ENCODE measurements at places on chromosomes 1 and 21.

- H3K27me3 ChIP-seq: no peaks in the 10 kb centered on the region
- H3K4me1 ChIP-seq: no peaks in the 10 kb centered on the region
- H3K27ac ChIP-seq: no peak overlapping the region
- H3K4me3 ChIP-seq: no peak overlapping the region
Observed at GRCh38 chr1:232648316-232648715, 18.4 kb upstream of the SIPA1L2 start.

DNA sequence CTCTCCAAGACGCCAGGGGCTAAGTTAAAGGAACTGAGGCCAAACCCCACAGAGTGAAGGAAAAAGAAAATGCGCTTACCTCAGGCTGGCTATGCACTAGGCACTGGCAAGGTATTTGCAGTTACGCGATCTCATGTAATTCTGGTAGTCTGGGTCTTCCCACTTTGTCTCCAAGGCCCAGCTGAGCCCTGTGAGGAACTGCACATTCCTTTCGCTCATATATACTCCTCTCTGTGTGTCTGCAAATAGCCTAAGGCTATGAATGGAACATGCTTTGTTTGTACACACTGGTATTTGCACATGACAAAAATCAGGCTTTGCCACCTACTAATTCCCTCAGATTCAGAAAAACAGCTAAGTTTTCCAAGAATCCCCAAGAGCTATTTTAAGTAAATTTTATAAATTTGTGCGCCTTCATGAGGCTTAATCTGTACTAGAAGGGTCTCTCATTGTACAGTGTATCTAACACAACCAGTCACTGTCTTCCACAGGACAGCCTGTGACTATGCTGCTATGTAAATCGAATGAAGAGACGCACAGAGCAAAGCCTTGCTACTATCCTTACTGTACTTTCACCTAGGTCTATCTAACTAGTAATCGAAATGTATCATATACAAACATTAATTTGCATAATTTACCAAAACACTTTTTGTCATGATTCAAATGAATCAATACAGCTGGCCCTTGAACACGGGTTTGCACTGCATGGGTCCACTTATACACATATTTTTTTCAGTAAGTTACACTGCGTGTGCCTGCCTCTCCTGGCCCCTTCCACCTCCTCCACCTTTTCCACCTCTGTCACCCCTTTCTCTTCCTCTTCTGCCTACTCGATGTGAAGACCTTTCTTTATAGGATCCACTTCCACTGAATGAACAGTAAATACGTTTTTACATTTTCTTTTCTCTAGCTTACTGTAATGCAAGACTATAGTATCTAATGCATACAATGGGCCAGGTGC is 87.0 kb downstream of the SIPA1L2 start:
- DNase-seq: peak; percentile 76
- H3K36me3 ChIP-seq: no peaks in the 10 kb centered on the region
- H3K4me3 ChIP-seq: no peak overlapping the region
- H3K27ac ChIP-seq: peak overlapping the region; percentile 51

GRCh38 chr1:151897991-151898431 is 11.3 kb downstream of the THEM4 start:
- no peaks in the 10 kb centered on the region for H3K27me3 ChIP-seq
- H3K4me3 ChIP-seq: no peak overlapping the region

DNA sequence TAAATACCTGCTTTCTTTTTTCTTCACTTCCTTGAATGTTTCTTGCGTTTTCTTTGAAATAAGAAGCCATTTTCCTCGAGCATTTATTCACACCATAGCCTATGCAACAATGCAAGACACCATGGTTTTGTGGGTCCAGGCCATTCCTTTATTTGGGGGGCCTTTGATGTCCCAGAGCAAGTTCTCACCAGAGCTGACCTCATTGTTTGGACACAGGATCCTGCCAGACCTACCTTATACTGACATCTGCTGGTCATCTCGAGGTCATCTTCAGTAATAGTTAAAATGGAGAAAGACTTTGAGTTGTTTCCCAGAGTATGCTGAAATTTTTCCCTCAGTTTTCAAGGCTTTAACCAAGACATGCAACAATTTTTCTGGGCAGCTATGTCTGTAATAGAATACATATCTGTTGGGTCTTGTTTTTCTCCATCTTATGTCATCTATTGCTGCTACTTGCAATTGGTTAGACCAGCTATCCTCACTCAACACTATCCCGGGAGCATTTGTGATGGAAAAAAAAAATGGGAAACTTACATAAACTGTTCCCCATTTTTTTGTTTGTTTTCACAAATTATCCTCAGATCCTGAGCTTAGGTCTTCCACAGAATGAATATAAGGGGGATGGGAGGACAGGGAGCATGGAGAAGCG is 34.0 kb upstream of the BACE2 start:
- no peaks in the 10 kb centered on the region for H3K36me3 ChIP-seq
- no peaks in the 10 kb centered on the region for H3K4me1 ChIP-seq
- no peaks in the 10 kb centered on the region for H3K27me3 ChIP-seq
- H3K4me3 ChIP-seq: no peak overlapping the region
- no peak overlapping the region for H3K27ac ChIP-seq

GRCh38 chr1:222627232-222627631 is 9.3 kb downstream of the MIA3 start:
- H3K4me1 ChIP-seq: no peaks in the 10 kb centered on the region
- H3K27me3 ChIP-seq: no peaks in the 10 kb centered on the region
- H3K27ac ChIP-seq: no peak overlapping the region
- no peak overlapping the region for H3K4me3 ChIP-seq
- H3K36me3 ChIP-seq: peaks cover 19% of the 10 kb centered on the region
- no peak for DNase-seq

Measured in trophoblast cell (in vitro differentiated cells and primary cell).